ENCODE measurements at places on chromosomes 1 and 21.

GRCh38 chr1:36182734-36183133 is 26.8 kb downstream of the MAP7D1 start:
- no peak for DNase-seq

GRCh38 chr1:39046613-39047210 is 20.6 kb downstream of the NDUFS5 start:
- DNase-seq: no peak

DNA sequence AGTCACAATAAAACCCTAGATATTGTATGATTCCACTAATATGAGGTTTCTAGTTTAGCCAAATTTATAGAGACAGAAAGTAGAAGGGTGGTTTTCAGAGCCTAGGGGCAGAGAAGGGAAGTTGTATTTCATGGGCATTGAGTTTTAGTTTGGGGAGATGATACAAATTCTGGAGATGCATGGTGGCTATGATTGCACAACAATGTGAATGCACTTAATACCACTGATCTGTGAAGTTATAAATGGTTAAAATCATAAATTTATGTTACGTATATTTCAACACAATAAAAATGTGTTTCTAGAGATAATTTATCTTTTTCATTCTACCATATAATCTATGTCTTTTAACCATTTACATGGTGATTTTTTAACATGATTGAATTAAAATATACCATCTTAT is 779.3 kb upstream of the BRINP3 start:
- no peak for DNase-seq

DNA sequence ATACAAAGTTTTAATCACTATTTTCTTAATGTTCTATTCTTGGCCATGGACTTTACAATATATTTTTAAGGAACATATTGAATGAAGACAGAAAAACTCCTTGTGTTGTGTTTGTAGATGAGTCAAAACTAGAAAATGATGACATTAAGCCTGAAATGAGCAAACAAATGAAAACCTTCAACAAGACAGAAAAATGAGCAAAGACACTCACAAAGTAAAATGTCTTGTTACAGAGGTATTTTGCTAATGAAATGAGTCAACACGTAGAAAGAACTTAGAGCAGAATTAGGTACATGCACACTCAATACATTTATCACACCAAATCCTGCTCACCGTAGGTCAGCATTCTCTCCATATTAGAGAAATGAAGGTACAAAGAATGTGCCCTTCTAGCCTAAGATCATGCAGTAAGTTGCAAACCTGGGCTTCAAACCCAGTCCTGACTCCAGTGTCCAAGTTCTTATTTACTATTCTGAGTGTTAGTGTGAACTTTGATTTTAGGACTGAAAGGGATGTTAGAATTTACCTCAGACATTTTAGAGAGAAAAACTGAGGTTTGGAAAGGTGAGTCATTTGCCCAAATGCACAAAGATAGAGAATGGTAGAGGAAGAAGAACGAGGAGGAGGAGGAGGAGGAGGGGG is 133.9 kb upstream of the SGIP1 start:
- no peak for DNase-seq

Data from GM19239 (cell line).